Dorsolateral prefrontal cortex (tissue), 122 donors: ENCODE measurements at places on chromosomes 2 and 18.

GRCh38 chr18:48590678-48591077, 51.8 kb downstream of the CTIF start:
- DNase-seq = no peak

GRCh38 chr18:13455960-13456481, 237.5 kb downstream of the LDLRAD4 start:
- DNase-seq = no peak

GRCh38 chr18:2900684-2901422, 54.0 kb downstream of the EMILIN2 start:
- no peak for DNase-seq

DNA sequence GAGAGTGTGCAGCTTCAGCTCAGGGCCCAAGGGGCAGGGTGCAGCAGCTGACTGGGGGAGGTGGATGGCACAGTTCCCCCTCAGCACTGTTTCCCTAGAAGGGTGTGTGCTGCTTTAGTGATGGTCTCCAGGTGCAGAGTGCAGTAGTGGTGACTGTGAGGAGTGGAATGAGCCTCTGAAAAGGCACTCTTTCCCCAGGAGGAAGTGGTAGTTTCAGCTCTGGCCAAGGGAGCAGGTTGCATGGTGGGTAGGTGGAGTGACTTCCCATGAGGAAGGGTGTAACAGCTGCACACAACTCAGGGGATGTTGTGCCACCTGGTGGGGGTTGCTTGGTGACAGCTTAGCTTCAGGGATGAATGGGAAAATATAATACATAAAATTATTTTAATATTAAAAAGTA, 251.5 kb upstream of the NXPH2 start:
- DNase-seq = no peak

GRCh38 chr2:97733341-97734035, 20.1 kb downstream of the ZAP70 start:
- peak; percentile 20 for DNase-seq

DNA sequence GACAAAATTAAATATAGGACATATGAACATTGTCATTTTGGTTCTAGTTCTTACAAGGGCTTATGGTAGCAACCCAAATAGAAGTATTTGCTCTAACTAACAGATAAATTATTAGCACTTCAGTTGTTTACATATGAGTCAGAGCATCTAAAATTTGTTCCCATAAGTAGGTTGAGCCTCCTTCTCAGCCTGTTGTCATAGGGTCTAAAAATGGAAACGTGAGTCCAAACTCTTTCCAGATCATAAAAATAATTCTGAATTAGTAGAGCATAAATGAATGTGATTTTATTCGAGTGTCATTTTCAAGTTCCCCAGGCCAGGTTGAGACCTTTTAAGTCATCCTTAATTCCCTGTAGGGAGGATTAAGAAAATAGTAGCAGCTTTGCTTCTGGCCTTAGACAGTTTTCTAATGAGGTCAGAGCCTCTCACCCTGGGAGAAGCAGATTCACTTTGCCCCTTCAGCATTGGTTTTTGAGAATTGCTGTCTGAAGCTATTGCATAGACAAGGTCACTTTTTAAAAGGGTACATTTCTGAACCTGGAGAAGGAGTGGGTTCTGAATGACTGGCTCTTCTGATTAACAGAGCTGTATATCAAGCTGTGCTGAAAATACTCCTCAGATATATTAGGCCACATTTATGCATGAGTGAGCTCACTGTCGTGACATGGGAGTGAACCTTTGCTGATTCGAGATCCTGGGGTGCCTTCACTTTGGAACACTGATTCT, 164.3 kb downstream of the NEDD4L start:
- DNase-seq = no peak

DNA sequence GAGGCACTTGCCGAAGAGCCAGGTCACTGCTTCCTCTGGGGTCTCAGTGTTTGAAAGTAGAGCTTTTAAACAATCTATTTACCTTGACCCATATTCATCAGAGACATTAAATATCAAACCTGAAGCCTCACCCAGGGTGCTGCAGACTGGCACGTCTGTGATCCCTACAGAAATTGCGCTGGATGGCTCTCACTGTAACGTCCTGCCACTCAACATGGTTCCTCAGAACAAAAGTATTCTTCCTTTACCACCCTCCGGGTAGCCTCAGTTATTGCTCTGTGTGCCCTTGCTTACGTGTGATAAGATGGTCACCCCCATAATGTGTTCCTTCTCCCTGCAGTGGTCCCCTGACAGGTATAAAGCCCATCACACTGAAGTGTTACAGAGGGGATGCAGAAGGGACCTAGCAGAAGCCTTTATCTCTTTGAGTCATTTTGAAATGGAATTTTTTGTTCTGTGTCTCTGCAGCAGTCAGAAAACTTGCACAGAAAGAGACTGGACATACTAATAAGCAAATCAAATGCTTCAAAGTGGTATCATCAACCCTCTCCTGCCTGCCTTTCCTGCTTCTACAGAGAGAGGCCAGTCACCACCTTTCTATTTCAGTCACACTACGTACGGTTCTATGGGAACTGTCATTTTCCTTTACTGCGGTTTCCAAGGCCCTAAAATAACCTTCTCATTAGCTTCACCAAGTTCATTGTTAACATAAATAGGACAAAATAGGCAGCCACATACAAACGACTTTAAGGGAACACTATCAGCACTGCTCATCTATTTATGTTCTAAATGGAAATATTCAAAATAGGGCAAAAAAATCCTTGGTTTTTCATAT, 86.8 kb downstream of the METTL8 start:
- no peak for DNase-seq

DNA sequence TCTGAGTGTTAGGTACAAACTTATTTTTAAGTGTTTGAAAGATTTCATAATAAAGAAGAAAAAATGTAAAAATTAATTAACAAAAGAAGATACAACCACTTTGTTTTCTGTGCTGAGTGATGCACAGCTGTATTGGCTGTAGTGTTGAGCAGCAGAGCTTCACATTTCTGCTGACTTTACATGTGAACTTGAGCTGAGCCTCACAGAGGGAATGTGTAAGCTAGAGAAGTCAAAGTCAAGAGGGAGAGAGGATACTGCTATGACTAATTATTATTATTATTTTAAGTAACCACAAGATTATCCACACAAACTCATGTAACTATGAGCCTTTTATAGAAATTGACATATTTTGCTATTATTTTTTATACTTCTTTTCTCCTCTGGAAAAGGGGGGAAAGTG, 159.1 kb upstream of the ZSWIM2 start:
- DNase-seq = no peak

- DNase-seq = no peak
Measured at GRCh38 chr18:21084511-21085078, 27.0 kb downstream of the ROCK1 start.

DNA sequence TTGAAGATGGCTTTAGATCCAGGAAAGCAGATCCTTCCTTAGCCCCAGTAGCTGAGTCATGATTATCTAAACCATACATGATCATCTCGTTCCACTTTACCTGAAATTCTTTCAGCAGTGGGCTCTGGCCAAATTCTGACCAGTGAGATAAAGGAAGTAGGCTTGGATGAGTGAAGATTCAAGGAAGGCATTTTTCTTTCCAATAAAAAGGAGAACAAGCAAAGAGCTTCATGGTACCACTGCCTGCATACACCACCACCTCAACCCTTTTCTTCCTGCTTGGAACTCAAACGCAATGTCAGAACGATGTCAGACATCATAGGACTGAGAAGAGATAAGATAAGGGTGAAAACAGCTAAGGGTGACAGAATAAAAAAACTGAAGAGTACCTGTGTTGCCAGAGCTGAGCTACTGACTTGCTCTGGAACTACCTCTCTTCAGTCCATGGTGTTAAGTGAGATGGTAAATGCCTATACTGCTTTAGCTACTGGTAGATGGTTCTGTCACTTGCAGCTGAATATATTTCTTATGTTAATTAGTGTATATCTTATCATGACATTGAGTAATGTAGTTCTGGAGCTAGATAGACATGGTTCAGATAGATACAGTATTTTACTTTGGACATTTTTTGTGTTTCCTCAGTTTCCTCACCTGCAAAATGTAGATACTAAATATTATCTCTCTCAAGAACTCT, 58.7 kb upstream of the ACVR1 start:
- no peak for DNase-seq

GRCh38 chr2:69053416-69053965, 40.5 kb downstream of the ANTXR1 start:
- no peak for DNase-seq

DNA sequence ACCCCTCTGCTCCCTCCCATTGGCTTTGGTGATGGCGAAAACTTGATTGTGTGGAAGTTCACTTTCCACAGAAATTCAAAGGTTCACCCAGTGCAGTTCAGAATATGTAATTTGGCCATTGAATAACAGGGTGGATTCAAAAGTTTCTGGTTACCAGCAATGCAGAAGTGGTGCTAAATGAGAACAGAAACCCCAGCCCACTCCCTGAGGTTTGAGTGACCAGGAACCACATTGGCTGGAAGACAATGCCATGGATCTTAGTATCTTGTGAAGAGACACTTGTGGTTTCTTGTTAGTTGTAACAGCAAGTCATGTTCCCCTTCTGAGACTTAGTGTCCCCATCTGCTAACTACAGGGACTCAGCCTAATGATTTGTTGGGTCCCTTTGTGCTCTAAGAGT, 49.8 kb downstream of the QPCT start:
- DNase-seq = no peak

DNA sequence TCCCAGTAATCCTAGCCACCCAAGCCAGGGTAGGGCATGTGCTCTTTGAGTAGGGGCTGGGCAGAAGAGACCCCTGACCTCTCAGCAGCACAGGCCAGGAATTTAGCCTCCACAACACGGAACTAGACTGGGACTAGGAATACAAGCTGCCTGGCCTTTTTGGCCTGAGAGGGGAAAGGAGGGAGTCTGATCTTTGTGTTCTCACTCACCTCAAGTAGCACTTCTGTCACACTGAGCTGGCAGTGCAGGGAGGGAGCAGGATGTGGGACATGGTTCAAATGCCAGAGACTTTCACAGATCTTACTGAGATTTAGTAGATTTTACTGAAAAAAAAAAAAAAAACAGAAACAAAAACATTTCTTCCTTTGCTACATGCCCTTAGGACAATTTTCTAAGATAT, 395.2 kb downstream of the CMPK2 start:
- DNase-seq = no peak

- no peak for DNase-seq
Measured at GRCh38 chr2:51813247-51813646, 781.3 kb upstream of the NRXN1 start.

GRCh38 chr2:74095632-74096031, 52.1 kb downstream of the BOLA3 start:
- DNase-seq = no peak

- DNase-seq = no peak
Measured at GRCh38 chr18:14189858-14190257, 57.6 kb upstream of the ZNF519 start.

GRCh38 chr2:221467610-221468009, 104.5 kb downstream of the EPHA4 start:
- DNase-seq = no peak

- peak; percentile 89 for DNase-seq
Measured at GRCh38 chr2:214575030-214575429, 164.2 kb downstream of the VWC2L start.

DNA sequence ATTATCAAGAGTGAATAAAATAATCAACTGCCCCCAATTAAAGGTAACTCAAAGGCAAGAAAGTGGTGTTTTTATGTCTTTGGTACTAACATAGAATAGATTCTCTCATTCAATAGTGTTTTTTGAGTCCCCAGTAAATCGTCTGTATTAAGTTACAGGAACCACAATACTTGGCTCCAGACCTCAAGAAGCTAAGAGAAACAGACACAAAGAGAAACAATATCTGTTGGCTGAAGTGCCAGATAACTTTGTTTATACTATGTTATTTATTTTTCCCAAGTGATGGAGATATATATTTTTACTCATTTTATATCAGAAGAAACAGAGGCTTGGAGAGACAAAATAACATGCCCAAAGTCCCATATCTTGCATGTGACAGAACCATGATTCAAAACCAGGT, 201.7 kb upstream of the HNRNPA3 start:
- DNase-seq = no peak

GRCh38 chr2:176454893-176455815, 185.9 kb downstream of the MTX2 start:
- DNase-seq = peak; percentile 94

GRCh38 chr2:151861174-151861573, 33.0 kb upstream of the ARL5A start:
- no peak for DNase-seq

DNA sequence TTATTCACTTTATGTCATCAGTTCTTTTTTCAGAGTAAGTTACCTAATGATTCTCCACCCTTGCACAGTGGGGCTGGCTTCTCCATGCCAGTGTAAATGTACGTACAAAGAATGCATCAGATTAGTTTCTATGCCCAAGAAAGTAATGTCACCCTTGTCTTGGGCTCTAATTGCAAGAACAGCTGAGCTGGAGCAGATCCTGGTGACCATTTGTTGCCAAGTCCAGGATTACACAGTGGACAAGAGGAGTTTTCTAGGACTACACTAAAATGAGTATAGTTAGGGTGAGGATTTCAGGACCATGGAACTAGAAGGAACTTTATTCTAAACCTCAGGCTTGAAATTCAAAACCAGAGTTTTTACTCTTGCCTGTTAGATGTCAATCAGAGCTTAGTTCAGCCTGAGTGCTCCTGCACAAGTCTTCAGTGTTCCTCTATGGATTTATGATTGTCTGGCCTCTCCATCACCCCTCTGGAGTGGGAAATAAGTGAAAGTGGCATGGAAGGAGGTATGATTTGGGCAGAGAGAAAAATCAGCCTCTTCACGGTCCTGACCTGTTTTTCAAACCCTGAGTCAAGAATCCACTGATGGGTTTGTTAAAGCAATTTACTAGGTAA, 29.8 kb downstream of the PCBP1 start:
- no peak for DNase-seq

- no peak for DNase-seq
Measured at GRCh38 chr18:76493213-76494161, 1.6 kb downstream of the ZNF516 start.

DNA sequence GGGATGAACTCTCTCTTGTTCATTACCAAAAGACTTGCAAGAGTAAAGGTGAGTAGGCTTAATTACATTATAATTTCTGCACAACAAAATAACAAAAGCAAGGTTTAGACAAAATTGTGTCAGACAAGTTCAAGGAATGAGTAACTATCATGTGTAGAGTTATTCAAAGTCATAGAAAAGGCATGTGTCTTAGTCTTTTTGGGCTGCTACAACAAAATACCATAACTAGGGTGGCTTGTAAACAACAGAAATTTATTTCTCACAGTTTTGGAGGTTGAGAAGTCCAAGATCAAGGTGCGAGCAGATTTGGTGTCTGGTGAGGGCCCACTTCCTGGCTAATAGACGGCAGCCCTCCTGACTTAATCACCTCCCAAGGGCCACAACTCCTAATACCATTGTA, 37.6 kb downstream of the IL1R2 start:
- DNase-seq = no peak

DNA sequence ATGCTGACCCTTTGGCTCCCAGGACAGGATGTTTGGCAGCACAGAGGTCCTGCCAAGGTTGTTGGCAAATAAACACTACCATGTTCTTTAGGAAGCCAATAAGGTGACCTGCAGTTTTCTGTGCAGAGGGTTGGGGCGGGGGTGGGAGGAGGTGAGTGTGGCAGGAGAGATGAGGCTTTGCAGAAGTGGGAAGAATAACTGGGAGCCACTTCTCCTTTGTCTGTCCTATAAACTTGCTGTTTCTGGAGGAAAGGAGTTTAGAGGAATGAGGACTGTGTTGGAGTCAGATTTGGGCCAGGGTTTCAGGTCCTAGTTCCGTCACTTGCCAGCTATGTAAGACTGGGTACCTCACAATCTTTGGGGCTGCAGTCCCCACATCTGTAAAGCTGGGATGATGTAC, 187.6 kb upstream of the SPRED2 start:
- no peak for DNase-seq

- no peak for DNase-seq
Measured at GRCh38 chr2:212534336-212534735, 4.3 kb downstream of the ERBB4 start.

GRCh38 chr18:36031903-36032302, 35.5 kb downstream of the RPRD1A start:
- DNase-seq = no peak
